ENCODE measurements at places on chromosomes 13 and 19.

DNA sequence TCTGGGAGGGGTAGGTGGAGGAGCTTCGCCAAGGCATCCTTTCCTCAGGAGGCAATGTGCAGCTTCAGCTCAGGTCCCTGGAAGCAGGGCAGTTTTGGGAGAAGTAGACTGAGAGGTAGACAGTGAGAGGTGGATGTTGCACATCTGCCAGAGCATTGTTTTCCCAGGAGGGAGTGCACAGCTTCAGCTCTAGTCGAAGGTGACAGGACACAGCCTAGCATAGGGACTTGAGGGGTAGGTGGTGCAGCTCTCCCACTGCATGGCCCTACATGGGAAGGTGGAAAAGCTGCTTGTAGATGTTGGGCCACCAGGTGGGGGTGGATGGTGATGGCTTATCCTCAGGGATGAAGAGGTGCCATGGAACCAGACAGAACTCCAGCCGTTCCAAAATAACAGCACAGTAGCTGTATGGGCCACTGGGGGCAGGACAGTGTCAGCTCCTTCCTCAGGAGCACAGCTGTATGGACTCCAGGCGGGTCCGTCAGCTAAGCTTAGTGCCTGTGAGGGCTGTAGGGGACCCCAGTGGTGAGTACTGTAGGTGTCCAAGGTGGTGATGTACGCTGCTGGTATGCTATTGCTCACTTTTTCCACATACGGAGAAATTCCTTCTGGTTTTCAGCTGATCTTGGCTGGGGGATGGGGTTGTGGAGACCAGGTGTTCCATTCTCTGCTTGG, 17.4 kb upstream of the ZNF543 start:
- DNase-seq, result no peak

- DNase-seq, result no peak
Measured at GRCh38 chr13:94313321-94313910, 166.1 kb downstream of the DCT start.

DNA sequence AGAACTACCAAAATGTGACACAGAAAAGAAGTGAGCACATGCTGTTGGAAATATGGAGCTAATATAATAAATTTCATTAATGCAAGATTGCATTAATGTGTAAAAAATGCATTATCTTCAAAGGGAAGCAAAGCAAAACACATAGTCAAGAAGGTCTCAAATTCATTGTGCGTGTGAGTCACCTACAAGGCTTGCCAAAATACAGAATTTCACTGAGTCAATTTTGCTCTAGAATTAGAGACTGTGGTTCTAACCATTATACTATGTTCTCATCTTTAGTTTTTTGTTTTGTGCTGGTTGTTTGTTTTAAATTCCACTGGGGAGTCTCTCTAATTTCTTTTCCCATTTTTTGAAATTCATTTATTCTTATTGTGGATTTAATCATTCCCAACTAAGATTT, 149.8 kb upstream of the SLITRK1 start:
- DNase-seq, result no peak

- no peak for DNase-seq
Measured at GRCh38 chr13:27578121-27579030, 42.0 kb downstream of the LNX2 start.

DNA sequence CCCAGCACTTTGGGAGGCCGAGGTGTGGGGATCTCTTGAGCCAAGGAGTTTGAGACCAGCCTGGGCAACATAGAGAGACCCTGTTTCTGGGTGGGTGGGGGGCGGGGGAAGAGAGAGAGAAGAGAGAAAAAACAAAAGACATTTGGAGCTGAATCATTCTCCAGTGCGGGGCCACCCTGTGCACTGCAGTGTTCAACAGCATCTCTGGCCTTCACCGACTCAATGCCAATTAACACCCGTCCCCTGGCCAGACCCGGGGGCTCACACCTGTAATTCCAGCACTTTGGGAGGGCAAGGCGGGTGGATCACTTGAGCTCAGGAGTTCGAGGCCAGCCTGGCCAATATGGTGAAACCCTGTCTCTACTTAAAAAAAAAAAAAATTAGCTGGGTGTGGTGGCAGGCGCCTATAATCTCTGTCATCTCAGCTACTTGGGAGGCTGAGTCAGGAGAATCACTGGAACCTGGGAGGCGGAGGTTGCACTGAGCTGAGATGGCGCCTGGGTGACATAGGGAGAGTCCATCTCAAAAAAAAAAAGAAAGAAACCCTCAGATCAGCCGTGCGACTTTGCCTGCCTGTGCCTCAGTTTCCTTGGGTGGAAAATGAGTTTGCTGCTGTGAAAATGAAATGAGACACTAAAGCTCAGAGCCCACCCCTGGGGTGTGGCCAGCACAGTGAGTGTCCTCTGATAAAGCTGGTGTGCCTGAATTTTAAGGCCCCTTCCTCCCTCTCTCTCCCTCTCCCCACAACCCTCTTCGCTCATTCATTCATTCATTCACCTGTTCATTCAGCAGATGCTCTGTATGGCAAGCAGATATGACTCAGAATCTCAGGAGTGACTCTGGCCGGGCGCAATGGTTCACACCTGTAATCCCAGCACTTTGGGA, 6.4 kb downstream of the KLF2 start:
- DNase-seq, result no peak

GRCh38 chr19:2413629-2414028, 13.8 kb downstream of the TIMM13 start:
- no peak for DNase-seq

DNA sequence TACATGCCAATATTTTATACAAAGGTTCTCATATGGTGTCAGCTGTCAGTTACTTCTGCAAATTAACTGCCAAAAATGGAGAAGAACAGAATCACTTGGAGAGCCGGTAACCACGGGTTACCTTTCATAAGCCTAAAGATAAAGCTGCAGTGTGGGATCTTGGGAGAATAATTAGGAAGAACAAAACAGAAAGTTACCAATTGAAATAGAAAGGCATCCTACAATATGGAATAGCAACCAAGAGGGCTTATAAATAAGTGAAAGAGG, 74.2 kb downstream of the TSHZ3 start:
- no peak for DNase-seq

DNA sequence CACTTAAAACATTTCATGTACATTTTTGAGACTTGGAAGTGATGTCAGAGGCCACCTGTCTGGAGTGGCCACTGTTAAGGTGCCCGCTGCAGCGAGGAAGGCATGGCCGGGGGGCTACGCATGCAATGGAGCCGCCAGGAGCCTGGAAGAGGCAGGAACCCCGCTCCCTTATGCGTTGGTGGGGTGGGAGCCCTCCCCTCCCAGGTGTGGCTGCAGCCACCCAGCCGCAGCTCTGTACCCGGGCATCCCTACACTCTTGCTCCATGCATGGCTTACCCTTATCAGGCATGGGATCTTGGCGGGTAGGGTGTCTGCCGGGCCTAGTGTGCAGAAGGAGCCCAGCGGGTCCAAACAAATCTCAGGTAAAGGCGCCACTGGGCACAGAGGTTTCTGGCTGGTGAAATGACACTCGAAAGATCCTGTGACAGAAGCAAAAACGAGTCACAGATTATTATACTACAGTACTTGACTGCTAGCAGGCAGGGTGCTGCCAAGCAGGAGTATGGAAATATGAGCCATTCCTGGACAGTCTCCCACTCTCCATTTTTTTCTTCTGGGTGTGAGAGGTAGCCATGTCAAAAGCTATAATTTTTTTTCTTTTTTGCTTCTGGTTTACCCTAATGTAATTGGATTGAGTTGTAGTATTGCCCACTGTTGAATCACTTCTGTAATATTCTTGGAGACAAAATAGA, 1606.3 kb upstream of the MIR17HG start:
- DNase-seq, result no peak

- DNase-seq, result no peak
Measured at GRCh38 chr13:49234741-49235140, 13.0 kb upstream of the CDADC1 start.

GRCh38 chr13:73995736-73996135, 138.5 kb downstream of the KLF12 start:
- no peak for DNase-seq

DNA sequence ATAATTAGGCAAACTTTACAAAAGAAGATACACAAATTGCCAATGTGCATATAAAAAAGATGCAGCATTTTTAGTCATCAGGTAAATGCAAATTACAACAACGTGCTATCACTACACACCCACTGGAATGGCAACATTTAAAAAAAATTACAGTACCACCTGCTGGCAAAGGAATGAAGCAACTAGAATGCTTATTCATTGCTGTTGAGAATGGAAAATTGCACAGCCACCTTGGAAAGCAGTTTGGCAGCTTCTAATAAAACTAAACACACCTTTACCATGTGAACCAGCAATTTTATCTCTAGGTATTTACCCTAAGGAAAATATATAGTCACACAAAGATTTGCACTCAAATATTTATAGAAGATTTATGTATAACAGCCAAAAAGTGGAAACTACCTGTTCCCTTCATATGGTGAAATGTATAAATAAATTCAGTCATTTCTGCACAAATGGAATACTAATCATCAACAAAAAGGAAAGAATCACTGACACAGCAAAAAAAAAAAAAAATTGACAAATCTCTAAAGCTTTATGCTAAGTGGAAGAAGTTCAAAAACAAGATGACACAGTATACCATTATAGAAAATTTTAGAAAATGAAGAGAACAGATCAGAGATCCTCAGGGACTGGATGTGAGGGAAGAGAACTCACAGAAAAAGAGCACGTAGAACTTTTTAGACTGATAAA, 30.3 kb downstream of the OXGR1 start:
- DNase-seq, result no peak

- no peak for DNase-seq
Measured at GRCh38 chr13:50359041-50359367, 343.8 kb downstream of the KCNRG start.
